Stimulated activated naive CD8-positive, alpha-beta T cell treated with anti-CD3 and anti-CD28 coated beads, Interleukin-15, Interleukin-2, amounts not matched to agents 100 U/mL and 50 U/mL, for 24 hours (primary cell): ENCODE measurements at places on chromosomes 1 and 21.

- no peak for DNase-seq
Observed at GRCh38 chr1:222357252-222357651, 190.7 kb downstream of the HHIPL2 start.

GRCh38 chr1:107538502-107538901, 397.7 kb downstream of the NTNG1 start:
- no peak for DNase-seq

DNA sequence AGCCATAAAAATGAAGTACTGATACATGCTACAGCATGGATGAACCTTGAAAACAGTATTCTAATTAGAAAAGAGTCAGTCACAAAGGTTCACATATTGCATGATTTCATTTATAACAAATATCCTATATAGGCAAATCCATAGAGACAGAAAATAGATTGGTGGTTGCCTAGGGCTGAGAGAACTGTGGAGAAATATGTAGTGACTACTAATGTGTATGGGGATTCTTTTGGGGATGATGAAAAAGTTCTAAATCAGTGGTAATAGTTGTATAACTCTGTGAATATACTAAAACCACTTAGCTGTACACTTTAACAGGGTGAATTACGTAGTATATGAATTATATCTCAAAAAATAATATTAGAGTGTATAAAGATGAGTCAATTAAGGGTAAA, 45.8 kb downstream of the RNF115 start:
- no peak for DNase-seq

GRCh38 chr1:23539698-23540266, 8.7 kb upstream of the E2F2 start:
- DNase-seq = peak; percentile 90

DNA sequence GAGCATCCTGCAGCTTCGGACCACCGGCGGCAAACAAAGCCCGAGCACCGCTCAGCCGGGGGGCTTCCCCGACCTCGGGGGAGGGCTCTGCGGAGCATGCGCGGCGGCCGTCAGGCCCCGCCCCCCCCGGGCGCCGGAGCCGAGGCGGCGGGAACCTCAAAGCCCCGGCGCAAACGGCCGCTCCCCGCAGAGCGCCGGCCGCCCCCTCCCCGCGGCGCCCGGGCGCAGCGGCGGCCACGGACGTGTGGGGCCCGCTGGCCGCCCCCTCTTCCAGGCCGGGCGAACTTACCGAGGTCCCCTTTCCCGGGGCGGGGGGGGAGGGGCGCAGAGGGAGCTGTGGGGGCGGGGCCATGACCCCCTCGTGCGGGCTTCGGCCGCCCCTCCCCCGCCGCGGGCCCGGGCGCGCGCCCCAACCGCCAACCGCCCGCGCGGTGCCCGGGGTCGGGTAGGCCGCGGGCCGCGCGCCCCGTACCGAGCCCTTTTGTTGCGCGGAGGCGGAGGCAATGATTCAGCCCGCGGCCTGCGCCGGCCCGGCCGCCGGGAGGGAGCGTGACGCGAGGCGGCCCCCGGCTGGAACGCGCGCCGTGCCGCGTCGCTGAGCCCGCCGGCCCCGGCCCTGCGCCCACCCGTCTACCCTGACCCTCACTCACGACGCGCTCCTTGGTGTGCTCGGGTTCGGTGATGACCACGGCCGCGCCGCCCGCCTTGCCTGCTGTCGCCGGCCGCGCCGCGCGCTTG, 1.7 kb downstream of the RCC2 start:
- DNase-seq = peak; percentile 74

GRCh38 chr1:240122639-240123613, 31.2 kb downstream of the FMN2 start:
- no peak for DNase-seq

- DNase-seq = no peak
Observed at GRCh38 chr21:41367945-41368734, 6.3 kb downstream of the MX2 start.

- no peak for DNase-seq
Observed at GRCh38 chr1:80413969-80414368, 1386.8 kb upstream of the ADGRL2 start.

GRCh38 chr1:174158767-174159251, 511 bp upstream of the RABGAP1L start:
- no peak for DNase-seq

DNA sequence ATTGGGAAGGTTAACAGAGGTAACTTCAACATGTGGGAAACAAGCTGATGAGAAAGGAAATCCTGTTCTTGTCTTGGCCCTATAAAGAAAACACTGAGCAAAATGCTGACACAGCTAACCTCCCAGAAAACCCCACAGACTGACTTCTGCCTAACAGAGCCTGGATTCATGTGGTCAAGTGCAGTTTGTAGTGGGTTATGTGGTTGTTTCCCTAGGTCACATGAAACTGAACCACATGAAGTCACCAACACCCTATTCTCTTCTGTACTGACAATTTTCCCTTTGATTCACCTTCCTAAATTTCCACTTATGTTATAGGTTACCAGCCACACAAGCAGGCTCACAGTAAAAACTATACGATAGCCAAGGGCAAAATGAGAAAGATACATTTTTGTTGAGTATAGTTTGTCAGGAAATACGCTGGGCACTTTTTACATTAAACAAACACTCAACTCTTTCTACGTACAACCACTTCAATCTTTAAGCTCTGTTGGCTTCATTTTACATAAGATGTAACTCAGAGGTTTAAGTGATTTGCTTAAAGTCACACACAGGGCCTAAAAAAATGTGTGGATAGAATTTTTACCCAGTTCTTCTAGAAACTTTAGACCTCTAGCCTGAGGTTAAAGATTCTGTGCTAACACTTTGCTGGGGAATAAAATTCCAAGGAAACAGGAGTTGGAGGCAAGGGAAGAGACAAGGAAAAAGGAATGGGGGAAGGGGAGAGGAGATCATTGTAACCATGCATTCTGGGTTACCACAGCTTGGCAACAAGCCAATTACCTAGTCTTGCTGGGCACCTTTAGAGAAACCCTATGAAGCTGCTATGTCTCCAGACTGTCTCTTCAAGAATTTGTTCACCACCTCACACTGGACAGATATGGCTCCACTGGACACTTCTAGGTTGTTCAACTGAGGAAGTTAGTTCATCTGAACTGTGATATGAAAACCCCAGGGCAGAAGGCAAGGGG, 601.6 kb upstream of the USP24 start:
- DNase-seq = no peak

- DNase-seq = no peak
Observed at GRCh38 chr1:39378377-39378776, 113.1 kb upstream of the BMP8A start.

DNA sequence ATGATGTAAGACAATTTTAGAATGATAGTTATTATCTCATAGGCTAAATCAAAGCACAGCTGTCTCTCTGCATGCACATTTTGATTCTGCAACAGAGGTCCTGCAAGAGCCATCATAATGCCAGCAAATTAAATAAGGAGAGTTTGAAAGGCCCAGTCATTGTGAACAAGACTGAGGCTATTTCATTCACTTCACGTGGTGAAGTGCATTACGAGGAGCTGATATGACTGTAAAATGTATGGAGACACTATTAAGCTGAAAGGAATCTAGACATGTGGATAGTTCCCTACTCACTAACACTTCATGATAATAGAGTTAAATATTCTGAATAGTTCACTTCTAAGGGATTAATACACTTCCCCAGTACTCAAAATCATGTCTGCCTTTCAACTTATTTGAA, 299.0 kb downstream of the SMYD3 start:
- no peak for DNase-seq

- DNase-seq = peak; percentile 84
Observed at GRCh38 chr1:56820755-56821461, 1.7 kb upstream of the FYB2 start.

GRCh38 chr21:36434144-36434543, 45.8 kb downstream of the CLDN14 start:
- no peak for DNase-seq

DNA sequence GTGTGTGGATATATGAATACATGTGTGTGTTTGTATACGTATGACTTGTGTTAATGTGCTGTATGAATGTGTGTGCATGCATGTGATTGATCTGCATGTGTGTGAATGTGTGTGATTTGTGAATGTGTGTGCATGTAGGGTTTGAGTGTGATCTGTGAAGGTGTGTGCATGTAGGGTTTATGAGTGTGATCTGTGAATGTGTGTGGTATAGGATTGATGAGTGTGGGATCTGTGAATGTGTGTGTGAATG, 88.2 kb downstream of the STUM start:
- no peak for DNase-seq

DNA sequence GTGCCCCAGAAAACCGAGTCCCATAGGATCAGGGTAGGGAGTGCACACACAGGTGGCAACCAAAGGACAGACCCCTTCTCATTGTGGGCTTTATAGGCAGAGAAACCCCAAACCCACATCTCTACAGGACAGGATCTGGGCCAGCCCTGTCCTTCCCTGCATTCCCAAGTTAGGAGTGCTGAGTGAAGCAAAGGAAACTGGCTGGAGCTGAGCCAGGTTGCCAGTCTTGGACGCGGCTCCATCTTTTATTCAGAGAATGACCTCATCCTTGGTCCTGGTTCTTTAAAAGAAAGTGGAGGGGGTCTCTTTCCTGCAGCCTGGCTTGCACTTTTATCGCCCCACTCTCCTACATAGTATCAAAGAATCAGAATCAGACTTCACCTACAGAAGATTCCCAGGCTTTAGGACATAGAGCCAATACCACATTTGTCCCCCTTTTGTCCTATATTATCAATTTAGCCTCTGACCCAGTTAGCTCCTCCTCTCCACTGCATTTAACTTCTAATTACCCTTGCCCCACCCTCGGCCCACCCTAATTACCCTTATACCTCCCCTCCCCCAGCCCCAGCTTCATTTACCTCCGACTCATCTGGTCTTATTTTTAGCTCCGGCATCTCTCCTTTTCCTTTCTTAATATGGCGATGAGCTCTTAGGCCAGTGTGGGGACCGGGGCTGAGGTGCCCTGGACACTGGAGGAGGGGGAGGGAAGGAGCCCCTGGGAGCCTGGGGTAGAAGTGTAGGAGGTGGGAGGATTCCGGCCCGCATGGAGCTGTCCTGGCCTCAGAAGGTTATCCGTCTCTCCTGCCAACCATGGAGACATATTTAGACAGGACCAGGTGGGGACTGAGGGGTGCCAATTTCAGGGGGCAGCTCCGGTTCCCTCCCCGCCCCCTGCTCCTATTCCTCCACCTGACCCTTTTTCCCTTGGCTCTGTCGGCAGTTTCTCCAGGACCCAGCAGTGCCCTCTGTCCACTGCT, at the start of gene CASQ1:
Gene CASQ1, plus strand, starts transcription at position 927 of the 977 bp plus-strand sequence. CDS start 177 bp downstream, outside the sequence.
- no peak for DNase-seq

DNA sequence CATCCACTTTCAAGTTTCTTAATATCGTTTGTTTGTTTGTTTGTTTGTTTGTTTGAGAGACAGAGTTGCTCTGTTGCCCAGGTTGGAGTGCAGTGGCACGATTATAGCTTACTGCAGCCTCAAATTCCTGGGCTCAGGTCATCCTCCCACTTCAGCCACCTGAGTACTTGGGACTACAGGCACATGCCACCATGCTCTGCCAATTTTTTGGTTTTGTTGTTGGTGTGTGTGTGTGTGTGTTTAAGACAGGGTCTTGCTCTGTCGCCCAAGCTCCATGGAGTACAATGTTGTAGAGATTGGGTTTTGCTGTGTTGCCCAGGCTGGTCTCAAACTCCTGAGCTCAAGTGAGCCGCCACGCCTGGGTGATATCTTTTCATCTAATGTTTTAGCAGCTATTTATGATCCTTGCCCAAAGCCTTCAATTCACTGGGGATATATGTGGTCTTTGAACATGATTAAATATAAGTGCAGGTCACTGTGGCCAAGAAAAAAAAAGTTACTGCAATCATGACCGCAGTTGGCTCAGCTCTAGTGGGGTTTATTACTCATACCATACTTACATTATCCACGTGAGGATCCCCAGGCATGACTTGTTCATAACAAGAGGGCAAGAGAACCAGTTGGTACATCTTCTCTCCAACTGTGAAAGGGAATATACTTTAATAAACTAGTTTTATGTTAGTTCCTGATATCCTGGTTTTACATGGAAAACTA, 8.0 kb downstream of the RRP1B start:
- DNase-seq = no peak

- DNase-seq = no peak
Observed at GRCh38 chr1:118821801-118822200, 166.3 kb downstream of the TBX15 start.

GRCh38 chr1:171258943-171259342, 10.6 kb downstream of the FMO1 start:
- no peak for DNase-seq

DNA sequence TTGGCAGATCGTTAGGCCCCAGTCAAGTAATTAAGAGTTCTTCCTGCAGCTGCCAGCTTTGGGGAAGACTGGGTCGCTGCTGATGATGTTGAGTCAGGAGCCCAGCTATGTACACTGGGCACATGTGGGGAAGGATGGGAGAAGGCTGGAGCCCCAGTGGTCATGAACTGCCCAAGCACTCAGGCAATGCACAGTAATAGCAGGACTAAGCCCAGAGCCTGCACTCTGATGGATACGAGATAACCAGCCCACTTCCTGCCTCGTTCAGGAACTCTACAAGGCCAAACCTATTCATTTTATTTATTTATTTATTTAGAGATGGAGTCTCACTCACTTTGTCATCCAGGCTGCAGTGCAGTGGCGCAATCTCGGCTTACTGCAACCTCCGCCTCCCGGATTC, 81.1 kb upstream of the BTG3 start:
- DNase-seq = no peak

GRCh38 chr1:3783651-3784474, 11.3 kb downstream of the SMIM1 start:
- no peak for DNase-seq

GRCh38 chr1:2961661-2962060, 59.6 kb upstream of the ACTRT2 start:
- DNase-seq = no peak

- no peak for DNase-seq
Observed at GRCh38 chr1:66542811-66543767, 9.1 kb downstream of the SGIP1 start.

DNA sequence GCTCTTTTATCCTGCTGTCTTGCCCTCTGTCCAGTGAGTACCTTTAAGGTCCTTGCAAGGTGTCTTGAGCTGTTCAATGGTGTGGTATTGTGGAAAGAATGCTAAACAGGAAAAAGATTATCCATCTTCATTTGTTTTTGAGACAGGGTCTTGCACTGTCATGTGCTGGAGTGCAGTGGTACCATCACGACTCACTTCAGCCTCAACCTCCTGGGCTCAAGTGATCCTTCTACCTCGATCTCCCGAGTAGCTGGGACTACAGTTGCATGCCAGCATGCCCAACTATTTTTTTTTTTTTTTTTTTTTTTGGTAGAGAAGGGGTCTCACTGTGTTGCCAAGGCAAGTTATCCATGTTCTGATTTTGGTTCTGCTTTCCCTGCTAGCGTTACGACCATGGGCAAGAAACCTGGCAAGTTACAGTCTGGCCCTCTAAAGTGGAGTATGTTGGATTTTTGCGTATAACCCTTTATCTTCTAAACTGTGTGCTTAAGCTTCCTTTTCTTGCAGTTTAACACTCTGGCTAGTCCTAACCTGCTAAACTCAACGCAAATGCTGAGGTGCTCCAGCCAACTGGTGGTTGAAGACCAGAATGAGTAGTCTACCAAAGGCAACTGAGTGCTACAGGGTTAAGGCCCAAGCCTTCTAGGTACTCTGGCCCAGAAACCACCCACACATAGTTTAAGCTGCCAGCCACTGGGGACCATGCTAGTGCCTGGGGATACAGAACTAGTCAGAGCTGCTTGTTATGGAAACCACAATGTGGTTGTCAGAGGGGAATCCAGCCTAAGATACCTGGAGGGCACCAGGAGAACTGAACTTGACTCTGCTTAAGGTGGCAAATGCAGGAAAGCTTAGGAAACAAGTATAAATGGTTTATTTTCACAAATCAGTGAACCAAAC, 7.9 kb downstream of the RPL11 start:
- peak; percentile 41 for DNase-seq

- no peak for DNase-seq
Observed at GRCh38 chr1:93576346-93576745, 105.3 kb downstream of the BCAR3 start.
